RWPE1 (cell line): ENCODE measurements at places on chromosomes 16 and 17.

DNA sequence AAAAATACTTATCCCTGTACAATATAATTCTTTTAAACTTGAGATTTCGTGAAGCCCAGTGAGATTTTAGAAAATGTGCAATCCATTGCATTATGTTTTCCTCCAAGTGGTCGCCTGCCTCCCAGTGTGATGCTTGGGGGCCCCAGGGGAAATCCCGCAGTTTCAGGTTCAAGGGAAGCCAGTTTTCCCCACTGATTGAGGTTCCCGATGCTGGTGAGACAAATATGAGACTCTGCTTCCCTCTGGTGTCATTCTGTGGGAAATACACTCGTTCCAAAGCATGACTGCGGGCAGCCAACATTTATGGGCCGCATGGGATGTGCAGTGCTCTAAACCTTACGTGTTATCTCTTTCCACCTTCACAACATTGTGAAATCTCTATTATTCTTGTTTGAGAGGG is 200.8 kb downstream of the PRKCB start:
- peak; percentile 76 for DNase-seq

GRCh38 chr16:16018705-16019104 is 69.3 kb downstream of the ABCC1 start:
- no peak for DNase-seq

GRCh38 chr16:57479976-57480753 is 6.1 kb downstream of the DOK4 start:
- DNase-seq, result no peak

DNA sequence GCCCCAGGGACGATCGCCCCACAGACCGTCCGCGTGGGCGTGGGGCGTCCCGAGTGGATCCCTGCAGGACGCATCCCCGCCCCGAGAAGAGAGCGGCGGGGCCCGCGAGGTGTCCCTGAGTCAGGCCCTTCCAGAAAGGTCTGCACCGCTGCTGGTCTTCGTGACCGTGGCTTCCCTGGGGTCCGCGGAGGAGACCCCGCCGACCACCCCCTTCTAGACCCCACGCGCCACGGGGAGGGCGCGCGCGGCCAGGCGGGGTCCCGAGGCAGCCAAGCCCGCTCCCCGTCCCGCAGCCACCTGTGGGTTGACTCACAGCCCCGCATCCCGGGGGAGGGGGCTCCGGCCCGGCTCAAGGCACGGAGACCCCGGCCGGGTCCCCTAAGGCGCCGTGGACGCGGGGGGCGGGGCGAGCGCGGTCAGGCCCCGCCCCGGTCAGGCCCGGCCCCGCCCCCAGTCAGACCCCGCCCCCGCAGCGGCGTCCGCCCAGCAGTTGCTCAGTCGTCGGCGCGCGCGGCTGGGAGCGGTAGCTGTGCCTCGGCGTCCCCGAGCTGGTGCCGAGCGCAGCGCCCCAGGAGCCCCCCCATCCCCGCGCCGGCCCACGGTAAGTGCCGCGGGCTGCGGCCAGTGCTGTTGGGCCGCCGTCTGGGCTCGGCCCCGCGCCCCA is at the start of gene BAIAP3:
TSS of gene BAIAP3 (plus strand) at position 497 of the 664 bp plus-strand sequence. CDS start 4,905 bp downstream, outside the sequence.
- peak; percentile 73 for DNase-seq

DNA sequence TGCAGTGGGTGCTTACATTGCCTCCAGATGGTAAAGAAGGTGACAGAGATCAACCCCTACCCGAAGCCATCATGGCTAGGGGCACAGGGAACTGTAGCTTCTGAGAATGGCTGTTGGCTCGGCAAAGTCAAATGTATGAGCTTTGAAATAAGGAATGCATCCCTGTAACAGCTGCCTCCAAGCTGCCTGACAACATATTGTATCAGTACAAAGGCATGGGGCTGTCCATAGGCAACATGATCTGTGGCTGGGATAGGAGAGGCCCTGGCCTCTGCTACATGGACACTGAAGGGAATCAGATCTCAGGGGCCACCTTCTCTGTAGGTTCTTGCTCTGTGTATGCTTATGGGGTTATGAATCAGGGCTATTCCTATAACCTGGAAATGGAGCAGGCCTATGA is 119.2 kb upstream of the NETO2 start:
- DNase-seq, result no peak

DNA sequence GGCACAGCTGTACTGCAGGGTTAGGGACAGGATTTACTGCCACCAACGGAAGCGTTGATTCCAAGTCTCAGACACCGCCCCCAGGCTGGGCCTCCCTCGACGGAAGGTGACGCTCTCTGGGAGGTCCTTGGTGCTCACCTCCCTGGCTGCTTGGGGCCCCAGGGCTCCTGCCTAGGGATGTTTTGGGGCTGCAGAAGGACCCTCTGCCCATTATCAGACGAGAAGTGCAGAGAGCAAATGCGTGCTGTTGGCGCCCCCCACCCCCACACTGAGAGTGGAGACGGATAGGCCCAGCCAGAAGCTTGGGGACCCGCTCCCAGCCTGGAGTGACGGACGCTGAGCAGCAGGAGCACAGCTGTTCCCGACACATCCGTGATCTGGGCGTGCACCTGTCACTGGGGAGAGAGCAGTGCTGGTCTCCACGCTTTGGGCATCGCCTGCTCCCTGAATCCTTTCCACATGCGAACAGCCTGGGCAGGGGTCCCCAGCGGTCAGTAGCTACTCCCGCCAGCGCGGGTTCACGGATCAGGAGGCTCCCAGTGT is 5.1 kb upstream of the SOX8 start:
- no peak for DNase-seq

- no peak for DNase-seq
Measured at GRCh38 chr17:73105431-73105830, 12.9 kb upstream of the SLC39A11 start.

DNA sequence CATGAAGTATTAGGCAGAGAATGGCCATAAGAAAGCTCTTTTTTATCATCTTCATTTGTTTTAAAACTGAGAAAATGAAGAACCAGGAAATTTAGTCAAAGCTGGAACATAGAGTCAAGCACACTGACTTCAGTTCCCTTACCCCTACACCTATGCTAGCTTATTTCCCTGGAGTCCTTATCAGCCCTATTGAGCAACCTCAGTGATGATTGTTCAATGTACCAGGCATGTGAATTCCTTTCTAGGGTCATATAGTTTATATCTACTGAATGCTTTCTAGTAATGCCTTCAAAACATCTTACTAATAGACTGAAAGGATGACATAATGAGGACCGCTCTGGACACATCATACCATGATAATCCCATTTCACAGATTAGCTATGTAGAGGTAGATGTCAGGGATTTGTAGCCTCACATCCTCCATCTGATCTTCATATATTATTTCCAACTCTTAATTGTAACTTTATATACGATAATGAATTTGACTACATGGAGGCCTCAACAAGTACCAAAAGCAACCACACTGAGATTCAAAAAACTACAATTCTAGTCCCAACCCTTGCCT is 460.4 kb upstream of the DYNLRB2 start:
- no peak for DNase-seq

GRCh38 chr17:16934836-16935235 is 37.1 kb downstream of the TNFRSF13B start:
- DNase-seq, result no peak

DNA sequence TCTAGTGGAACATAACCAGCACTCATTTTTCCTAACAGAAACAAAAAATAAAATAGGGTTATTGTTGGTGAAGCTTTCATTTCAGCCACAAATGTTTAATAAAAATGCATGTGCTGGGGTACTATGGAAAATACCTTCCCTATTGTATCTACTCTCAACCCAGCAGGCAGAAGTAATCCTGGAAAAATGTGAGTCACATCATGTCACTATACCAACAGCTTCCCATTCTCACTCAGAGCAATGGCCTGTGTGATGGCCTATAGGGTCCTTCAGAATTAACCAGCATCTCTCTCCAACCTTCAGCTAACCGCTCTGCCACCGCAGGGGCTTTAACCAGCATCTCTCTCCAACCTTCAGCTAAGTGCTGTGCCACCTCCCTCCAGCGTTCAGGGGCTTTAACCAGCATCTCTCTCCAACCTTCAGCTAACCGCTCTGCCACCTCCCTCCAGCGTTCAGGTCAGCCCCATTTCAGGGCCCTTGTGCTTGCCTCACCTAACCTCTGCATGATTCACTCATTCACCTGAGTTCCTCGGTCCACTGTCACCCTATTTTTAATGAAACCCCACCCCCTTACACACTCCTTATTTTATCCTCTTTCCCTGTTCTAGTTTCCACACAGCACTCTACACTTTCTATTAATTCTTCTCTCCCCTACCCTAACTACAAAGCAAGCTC is 34.0 kb downstream of the UBE2G1 start:
- peak; percentile 55 for DNase-seq

DNA sequence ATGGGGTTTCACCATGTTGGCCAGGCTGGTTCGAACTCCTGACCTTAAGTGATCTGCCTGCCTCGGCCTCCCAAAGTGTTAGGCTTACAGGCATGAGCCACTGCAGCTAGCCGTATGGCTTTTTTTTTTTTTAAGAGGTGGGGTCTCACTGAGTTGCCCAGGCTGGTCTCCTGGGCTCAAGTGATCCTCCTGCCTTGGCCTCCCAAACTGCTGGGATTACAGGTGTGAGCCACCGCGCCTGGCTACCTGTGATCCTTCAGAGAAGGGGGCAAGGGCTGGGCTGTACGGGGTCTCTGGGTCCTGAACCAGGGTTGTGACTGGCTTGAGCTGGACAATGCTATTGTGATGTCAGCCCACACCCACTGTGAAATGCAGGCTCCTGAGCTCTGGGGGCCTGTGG is at the start of gene RNF151:
TSS of gene RNF151 (plus strand) at position 397 of the 400 bp plus-strand sequence. CDS start 26 bp downstream, outside the sequence.
- no peak for DNase-seq

GRCh38 chr16:67658849-67659674 is 998 bp downstream of the ACD start:
- no peak for DNase-seq

- DNase-seq, result no peak
Measured at GRCh38 chr17:77394540-77395295, 253.9 kb downstream of the SEC14L1 start.

- DNase-seq, result no peak
Measured at GRCh38 chr16:10762336-10763016, 18.8 kb downstream of the NUBP1 start.

- DNase-seq, result no peak
Measured at GRCh38 chr16:66332634-66333610, 33.6 kb upstream of the CDH5 start.

- no peak for DNase-seq
Measured at GRCh38 chr16:89541792-89542191, 18.7 kb upstream of the RPL13 start.

GRCh38 chr17:58187675-58188074 is 4.9 kb upstream of the EPX start:
- no peak for DNase-seq

GRCh38 chr17:68526548-68526947 is 14.3 kb downstream of the PRKAR1A start:
- no peak for DNase-seq

- DNase-seq, result no peak
Measured at GRCh38 chr16:54657709-54658102, 273.0 kb upstream of the IRX5 start.

DNA sequence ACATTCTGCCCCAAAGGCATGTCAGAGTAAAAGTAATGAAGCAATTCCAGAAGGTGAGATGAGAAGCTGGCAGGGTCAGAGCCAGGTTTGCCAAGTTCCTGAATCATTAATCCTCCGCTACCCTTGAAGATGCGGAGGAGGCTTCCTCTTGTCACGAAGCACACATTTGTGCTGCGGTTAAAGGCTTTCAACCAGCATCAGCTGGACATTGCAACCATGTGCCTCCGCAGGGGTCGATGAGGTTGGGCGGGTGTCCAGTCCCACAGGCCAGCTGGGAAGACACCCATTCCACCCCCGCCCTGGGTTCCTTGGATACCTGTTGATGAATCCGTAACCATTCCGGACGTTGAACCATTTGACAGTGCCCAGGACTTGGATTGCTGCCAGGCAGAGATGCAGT is 1.3 kb downstream of the YBX2 start:
- peak; percentile 75 for DNase-seq

DNA sequence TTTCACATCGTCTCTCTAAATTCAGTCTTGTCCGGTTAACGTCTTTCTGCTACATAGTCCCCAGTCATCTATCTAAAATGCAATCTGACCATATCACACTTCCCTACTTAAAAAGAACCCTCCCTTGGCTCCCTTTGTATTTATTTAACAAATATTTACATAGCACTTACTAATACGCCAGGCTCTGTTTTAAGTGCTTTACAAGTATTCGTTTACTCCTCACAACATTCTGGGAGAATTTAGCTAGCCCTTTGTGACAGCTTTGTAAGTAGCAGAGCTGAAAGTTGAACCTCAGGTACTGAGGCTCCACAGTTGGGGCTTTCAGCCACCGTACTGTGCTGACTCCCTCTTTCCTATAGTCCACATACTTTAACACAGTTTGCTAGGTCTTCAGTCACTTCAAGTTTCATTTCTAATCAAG is 9.2 kb downstream of the PAFAH1B1 start:
- DNase-seq, result no peak

- no peak for DNase-seq
Measured at GRCh38 chr17:13678841-13679240, 77.1 kb upstream of the HS3ST3A1 start.
